ENCODE measurements at places on chromosomes 16 and 17.

GRCh38 chr17:75263055-75263454, 1.4 kb downstream of the MRPS7 start:
- no peak for DNase-seq

DNA sequence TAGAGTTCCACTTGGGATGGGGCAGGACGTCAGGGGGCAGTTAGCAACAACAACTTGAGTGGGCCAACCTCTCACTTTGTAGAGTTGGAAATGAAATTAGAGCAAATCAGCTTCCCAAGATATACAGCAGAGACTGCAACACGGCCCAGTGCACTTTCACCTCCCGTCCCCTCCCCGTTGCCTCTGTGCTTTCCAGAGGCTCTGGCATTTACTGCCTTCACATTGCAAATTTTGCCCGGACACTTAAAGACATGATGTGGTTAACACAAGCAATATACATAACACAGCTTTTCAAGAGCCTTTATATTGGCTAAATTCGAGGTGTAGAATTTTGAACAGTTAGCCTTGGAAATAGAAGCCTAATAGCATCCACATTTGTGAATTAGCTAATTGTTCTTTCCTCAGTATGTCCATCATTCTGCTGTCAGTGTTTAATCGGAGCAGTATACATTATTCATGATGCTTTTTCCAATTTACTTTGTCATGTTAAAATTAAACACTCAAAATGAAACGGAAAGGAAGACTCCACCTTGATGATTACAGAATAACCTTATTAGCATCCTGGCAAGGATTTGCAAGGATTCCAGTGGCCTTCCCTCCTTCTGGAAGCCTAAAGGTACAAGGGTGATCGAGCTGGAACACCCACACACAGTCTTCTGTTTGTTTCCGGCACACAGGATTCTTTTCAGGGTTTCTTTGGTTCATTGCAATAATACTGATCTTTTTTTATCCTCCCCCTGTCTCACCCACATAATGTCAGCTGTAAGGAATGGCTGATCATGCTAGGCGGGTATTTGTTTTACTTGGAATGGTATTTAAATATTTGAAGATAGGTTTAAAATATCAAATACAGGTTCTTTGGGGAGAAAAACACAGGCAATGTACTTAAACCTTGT, 190.9 kb upstream of the CACNG5 start:
- DNase-seq, result no peak

- no peak for DNase-seq
These were observed 41.8 kb downstream of the TNRC6C start for GRCh38 chr17:78000341-78000740.

DNA sequence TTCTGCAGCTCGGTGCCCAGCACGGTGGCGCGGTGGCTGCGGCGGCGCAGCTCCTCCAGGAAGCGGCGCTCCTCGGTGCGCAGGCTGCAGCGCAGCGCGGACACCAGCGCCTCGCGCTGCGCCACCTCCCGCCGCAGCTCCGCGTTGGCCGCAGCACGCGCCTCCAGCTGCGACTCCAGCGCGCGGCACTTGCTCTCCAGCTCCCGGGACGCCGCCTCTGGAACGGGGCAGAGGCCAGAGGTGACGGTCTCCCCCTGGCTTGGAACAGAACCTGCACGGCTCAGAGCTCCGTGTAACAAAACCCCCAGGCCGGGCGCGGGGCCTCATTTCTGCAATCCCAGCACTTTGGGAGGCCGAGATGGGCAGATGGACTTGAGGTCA, 13.2 kb upstream of the CLUH start:
- no peak for DNase-seq

DNA sequence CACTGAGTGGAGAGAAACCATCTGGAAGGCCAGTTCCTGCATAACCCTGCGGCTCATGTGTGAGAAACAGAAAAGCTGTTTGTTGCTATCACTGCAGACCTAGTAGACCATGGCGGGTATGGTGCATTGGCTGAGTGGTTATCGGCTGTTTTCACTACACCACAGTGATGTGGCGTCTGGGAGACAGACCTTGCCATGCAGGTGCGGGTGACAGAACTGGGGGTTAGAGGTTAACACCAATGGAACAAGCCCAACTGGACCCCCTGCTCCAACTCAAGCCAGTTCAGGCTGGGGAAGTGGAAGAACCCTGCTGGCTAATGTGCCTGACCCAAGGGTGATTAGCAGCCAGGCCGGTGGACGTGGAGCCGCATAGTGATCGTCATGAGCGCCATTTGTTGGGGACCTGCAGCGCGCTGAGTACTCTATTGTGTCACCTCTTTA, 91.9 kb downstream of the IRF8 start:
- DNase-seq, result no peak

- no peak for DNase-seq
These were observed 82.3 kb upstream of the DOC2B start for GRCh38 chr17:263773-264172.

DNA sequence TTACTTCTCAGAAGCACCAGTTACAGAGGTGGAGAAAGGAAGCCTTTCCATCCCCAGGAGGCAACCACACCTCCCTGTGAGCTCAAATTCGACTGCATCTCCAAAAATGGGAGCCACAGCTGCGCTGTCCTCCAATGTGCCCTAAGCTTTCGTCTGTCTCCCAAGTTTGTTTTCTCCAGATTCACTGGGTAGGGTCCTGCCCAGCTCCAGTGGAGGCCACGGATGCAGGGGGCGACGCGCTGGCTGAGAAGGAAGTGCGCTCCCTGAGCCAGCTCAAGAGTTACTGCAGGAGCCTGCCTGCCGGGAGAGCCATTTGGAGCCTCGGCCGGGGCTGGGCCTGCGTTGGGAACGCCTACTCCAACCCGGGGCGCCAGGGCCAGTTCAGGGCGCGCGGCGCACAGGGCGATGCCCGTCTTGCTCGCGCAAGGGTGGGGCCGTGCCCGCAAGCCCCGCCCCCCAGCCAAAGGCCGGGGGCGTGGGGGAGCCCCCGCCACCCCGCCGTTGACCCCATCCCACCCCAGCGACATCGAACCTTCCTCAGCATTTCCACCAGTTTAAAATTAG, 19.5 kb downstream of the SIAH1 start:
- DNase-seq, result peak; percentile 90

GRCh38 chr16:85256190-85256739, 144.0 kb upstream of the CIBAR2 start:
- no peak for DNase-seq

GRCh38 chr17:51391982-51392654, 131.8 kb downstream of the UTP18 start:
- no peak for DNase-seq

- DNase-seq, result no peak
These were observed 4.6 kb downstream of the ITGA2B start for GRCh38 chr17:44384823-44385286.

- no peak for DNase-seq
These were observed 30.0 kb downstream of the METRNL start for GRCh38 chr17:83109386-83109785.

DNA sequence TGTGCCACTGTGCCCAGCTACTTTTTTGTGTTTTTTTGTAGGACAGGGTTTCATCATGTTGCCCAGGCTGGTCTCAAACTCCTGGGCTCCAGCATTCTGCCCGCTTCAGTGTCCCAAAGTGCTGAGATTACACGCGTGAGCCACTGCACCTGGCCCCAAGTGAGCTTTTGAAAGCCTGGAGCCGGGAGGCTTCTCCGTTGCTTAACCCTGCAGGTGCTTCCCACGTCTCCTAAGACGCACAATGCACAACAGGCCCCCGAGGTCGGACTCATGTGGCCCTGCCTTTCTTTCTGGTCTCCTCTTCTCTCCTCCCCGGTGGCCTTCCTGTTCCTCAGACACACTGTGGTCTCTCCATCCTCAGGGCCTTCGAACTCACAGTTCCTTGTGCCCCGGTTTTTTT, 12.5 kb downstream of the RABEP2 start:
- DNase-seq, result no peak

- no peak for DNase-seq
These were observed 25.0 kb downstream of the LGALS3BP start for GRCh38 chr17:78954684-78955083.

DNA sequence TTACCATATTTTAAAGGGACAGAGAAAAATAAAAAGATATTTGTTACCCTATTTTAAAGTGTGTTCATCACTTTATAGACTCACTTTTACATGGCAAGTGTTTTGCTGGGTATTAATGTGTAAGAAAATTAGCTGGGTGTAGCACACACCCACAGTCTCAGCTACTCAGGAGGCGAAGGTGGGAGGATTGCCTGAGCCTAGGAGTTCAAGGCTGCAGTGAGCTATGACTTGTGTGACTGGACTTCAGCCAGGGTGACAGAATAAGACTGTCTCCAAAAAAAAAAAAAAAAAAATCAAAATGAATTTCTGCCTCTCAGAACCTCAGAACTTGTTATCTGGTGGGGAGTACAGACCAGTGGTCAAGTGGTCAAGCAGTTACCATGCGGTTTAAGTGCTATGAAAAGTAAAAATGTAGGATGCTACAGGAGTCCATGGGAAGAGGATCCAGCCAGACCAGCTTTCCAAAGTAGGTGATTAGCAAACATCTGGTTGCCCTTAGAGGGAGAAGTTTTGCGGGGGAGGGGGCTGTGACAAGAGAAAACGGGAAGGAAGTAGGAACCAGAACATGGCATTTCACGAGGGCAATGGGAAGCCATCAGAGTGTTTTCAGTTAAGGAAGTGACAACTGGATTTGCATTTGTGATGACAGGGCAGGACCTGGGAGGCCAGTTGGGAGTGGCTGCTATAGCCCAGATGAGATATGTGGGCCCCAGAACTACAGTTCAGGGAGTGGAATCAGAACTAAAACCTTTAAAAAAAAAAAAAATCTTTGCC, 13.9 kb downstream of the CNEP1R1 start:
- DNase-seq, result no peak

- no peak for DNase-seq
These were observed 107.1 kb downstream of the STX8 start for GRCh38 chr17:9468532-9468931.

DNA sequence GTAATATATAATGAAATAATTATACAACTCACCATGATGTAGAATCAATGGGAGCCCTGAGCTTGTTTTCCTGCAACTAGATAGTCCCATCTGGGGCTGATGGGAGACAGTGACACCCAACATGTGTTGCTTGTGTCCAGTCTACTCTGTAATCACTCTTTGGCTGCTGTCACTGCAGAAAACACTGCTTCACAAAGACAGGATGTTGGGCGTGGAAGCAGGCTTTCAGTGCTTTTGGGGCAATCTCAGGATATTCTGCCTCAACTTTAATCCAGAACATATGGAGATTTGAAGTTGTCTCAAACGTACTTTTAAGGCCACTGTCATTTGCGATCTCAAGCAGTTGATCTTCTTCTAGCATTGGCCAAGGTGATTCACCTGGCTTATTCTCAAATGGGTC, 94.9 kb downstream of the CYTH1 start:
- DNase-seq, result no peak

- DNase-seq, result no peak
These were observed 186.4 kb upstream of the CHMP6 start for GRCh38 chr17:80805032-80805751.

GRCh38 chr17:73317513-73318426, 6.0 kb upstream of the CDC42EP4 start:
- DNase-seq, result no peak

GRCh38 chr17:32558997-32559650, 72.3 kb downstream of the CDK5R1 start:
- DNase-seq, result no peak

- no peak for DNase-seq
These were observed 33.3 kb downstream of the PECAM1 start for GRCh38 chr17:64357191-64357981.

DNA sequence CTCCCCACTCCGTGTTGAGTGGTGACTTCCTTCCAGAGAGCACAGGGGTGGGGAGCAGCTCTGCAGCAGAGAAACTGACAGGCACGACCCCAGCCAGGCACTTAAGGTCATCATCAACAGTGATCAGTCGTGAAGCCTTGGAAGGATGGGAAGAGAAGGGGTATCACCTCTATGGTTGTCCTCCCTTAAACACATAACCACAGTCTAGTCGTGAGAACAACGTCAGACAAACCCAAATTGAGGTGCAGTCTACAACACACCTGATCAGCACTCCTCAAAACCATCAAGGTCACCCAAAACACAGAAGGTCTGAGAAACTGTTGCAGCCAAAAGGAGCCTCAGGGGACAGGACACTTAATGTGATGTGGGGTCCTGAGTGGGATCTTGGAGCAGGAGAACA, 68.3 kb downstream of the MPRIP start:
- DNase-seq, result no peak

- DNase-seq, result no peak
These were observed 1.5 kb upstream of the SPIRE2 start for GRCh38 chr16:89826531-89827382.

DNA sequence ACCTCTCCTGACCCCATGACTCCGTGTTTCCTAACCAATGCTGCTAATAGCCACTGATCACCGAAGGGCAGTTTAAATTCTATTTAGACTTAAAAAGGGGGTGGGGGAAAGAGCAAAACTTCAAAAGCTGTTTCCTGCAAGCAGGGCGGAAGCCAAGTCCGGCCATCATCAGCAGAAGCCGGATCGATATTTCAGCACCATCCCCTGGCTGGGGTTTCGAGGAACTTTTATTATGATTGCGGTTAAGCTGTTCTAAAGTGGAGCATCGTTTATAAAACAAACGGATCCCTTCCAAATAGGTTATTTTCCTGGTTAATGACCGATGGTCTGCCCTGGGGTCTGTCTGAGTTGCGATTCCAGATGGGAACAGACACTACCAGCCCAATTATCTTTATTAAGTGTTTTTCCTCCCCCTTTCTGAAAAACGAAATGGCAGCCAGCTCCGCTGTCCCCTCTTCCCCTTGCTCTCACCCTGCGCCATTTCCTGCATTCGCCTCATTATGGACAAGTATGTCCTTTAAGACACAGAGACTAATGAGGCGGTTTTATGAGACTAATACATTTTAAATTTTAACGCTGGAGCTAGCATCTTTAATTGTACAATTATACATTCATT, 76.1 kb upstream of the IRX3 start:
- no peak for DNase-seq
